CD4-positive, alpha-beta T cell treated with Interleukin-2 at 100 ng/mL for 4 hours (primary cell): ENCODE measurements at places on chromosomes 16 and 17.

DNA sequence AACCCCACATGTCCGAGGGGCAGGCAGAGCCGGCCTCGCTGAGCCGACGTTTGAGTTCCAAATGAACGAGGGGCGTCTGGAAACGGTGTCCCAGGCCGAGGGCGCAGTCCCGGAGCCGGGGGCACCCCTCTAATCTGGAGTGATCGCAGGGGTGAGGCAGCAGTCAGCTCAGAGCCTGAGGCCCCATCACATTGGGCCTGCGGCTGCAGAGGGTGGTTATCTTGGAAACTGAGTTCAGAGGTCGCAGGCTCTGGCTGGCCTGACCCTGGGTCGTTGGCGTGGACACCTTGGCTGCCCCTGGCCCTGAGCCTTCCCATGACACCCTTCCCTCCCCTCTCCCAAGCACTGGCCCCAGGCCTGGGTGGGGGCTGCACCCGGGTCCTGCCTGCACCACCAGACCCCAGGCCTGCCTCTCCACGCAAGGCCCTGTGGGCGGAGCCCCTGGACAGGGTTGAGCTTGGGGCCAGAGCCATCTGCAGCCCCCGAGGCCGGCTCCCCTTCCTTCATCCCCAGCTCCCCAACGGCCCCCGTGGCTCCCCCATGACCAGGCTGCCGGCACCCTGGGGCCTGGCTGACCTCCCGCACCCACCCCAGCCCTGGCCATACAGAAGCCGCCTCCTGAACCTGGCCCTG lies 45.6 kb downstream of the ZFPM1 start:
- no peak for DNase-seq

DNA sequence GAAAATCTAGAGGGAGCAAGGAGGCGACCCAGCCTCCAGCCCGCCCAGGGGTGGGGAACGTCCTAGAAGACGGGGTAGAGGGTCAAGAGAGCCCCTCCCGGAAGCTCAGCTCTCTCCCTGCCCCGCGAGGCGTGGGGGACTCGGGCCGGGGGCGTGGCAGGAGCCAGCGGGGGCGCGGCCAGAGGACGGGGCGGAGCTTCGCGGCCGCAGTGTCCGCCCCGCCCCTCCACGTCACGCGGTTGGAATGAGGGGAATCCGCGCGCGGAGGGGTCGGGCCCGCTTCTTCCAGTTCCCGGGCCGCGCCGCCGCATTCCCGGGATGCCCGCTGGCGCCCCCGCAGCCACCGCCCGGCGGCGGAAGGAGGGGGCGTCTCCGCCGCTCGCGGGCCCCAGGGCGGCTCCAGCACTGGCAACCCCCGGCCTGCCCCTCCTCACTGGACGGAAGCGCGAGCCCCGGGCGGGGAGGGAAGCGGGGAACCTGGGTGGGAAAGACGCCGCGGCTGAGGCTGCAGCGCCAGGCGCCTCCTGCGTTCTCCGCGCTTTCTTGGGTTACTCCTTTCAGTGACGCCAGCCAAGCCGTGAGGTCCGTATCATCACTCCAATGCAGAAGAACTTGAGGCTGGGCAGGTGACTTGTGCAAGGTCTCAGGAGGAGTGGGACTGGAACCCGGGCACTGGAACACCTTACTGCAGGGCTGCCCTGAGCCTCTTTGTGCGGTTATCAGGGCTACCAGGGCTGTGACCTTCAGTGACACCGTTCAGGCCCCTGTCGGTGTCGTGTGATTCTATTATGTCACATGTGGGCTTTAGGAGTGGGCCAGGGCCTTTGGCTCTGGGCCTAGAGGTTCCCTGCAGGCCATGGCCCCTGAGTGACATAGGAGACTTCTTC lies 4.3 kb downstream of the MYO1C start:
- DNase-seq = peak; percentile 53

DNA sequence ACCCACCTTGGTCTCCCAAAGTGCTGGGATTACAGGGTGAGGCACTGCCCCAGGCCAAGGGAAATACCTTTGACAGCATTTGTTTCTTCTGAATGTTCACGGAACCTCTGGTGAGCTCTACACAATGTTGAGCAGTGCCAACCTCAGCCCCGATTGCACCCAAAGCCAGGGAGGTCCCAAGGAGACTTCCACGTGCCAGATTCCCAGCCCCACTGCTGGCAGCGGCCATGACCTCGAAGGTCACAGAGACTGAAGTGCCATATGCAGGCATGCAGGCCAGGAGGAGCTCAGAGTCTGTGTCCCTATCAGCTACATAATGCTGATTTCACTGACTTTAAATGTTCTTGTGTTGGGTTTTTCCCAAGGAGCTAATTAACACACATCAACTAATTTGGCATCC lies 226.4 kb upstream of the FOXF1 start:
- no peak for DNase-seq

DNA sequence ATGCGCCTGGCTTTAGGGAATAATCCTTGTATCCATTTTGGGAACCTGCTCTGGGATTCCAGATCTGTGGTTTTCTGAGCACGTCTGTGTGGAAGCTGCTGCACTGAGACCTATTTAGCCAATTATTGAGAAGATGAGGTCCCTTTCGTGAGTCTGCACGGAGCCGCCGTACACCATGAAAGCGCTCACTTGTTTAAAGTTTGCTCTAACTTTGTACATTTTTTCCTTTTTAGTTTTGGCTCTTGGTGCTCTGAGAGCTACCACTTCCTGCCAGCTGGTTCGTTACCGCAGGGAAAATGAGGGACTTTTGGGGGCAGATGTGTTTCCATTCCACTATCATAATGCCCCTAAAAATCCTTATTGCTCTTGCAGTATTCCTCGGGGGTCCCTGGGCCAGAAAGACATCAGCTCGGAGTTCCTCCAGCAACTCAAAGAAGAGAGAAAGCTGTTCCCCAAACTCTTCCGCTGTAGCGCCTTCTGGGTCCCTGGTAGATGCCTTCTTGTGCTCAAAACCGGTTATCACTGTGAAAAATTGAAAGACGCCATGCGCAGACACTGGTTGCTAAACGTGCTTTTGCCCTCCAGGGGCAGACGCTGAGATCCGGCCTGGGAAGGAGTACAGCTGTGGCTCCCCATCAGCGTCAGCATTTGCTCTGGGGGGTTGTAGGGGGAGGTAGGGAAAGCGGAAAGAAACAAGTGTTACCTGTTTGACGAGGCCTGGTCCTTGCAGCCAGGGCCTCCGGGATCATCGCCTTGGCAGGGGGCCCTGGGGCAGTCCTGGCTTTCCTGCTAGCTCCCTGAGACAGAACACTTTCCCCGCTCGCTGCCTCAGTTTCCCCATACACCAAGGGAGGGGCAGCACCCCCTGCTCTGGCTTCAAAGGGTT lies 238.1 kb downstream of the MRTFB start:
- DNase-seq = no peak

GRCh38 chr16:19589771-19590302 lies 34.3 kb downstream of the VPS35L start:
- no peak for DNase-seq
